ENCODE measurements at places on chromosomes 4 and X. TPM values are rescaled to one million over a fixed set of nuclear protein-coding genes. Genes with fewer than 3 reads are reported as not detected.

Gene CD40LG
- total RNA-seq = 170 TPM

- DNase-seq = no peak
Measured at GRCh38 chrX:17792826-17793225, 55.5 kb downstream of the SCML1 start.

DNA sequence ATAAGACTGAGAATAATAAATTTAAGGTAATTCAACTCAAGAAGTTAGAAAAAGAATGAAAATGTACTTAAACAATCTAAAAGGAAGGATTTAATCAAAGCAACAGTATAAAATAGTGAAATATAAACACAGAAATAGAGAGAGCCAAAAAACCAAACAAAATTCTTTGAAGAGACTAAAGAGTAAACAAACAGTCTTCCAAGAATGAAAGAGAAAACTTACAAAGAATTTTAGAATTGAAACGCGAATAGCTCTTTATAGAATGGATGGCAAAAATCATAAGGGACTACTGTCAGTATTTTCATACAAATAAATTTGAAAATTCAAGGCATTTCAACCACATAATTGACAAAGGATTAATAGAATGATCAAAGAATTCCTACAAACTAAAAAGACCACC lies 41.7 kb downstream of the VEGFC start:
- no peak for DNase-seq

- no peak for DNase-seq
Measured at GRCh38 chrX:130702867-130703707, 199.9 kb downstream of the ENOX2 start.

- DNase-seq = no peak
Measured at GRCh38 chr4:150817804-150818528, 197.1 kb downstream of the LRBA start.

All from naive thymus-derived CD4-positive, alpha-beta T cell (primary cell).